ENCODE measurements at places on chromosomes 2 and 18.

GRCh38 chr2:60318544-60318943 is 234.9 kb downstream of the BCL11A start:
- no peak for DNase-seq

DNA sequence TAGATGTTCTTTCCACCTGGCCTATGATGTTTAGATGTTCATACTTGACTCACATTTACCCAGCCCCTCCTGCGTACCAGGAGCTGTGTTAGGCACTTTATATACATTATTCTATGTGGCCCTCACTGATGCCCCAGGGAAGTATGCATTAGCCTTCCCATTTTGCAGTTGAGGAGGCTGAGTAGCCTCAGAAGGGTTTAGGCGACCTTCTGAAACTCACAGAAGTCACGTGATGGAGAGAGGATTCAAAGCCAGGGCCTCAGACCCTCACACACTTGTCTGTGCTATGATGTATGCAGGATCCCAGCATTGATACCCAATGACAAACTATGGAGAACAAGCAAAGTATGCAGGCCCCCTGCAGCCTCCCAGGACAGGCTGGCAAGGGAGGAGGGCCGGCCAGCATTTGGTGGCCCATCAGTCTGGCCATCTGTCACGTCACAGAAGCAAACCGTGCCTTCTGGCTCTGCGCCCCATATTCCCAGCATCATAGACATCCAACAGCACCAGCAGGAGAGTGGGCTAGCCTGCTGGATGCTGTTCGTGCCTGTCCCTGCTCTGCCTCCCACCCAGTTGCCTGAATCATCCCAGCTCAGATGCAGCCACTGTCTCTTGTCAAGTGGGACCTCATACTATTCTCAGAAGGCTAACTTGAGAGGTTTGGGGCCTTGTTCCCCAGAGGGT is 33.6 kb downstream of the EHD3 start:
- no peak for DNase-seq

GRCh38 chr18:79395761-79396404 is at the start of gene NFATC1:
Gene NFATC1 (plus strand): TSS chr18:79395930. CDS start chr18:79396225, 295 bp downstream.
- peak; percentile 28 for DNase-seq

DNA sequence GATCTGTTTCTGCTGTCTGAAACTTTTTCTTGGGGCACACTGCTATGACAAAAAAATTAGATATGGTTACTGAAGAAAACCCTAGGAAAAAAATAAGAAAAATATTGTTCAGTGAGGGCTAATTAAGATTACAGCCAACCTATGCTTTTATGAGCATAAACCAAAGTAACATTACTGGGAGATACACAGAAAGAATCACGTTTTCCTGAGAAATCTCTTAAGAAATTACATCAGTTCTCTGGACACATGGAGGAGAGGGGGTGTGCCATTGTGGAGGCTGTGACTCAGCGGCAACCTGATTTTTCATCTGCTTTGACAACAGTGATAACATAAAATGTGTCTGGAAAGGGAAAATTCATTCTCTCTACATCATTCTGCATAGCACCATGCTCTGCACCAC is 13.4 kb upstream of the NMI start:
- no peak for DNase-seq

- DNase-seq = no peak
These were observed 116.1 kb downstream of the SRBD1 start for GRCh38 chr2:45494978-45495293.

GRCh38 chr2:235162082-235162836 is 210.4 kb downstream of the SH3BP4 start:
- DNase-seq = no peak

DNA sequence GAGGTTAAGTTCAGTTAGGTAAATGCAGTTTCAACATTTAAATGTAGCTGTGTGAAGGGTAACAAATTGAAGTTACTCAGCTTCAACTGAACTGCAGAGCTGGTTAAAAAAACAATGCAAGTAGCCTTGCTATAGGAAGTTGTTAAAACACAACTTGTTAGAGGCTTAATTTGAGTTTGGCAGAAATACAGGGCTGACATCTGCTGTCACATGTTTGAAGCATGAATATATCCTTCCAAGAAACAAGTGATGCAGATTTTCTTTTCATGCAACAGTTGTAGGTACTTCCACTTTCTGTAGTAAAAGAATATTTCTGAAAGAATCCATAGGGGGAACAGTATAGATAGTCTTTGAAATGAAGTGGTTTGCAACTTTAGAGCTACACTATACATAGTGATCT is 208.7 kb upstream of the RASGRP3 start:
- no peak for DNase-seq

GRCh38 chr2:158735822-158736580 is 59.1 kb upstream of the DAPL1 start:
- no peak for DNase-seq

GRCh38 chr2:240985881-240986786 is 12.3 kb upstream of the SNED1 start:
- DNase-seq = no peak

DNA sequence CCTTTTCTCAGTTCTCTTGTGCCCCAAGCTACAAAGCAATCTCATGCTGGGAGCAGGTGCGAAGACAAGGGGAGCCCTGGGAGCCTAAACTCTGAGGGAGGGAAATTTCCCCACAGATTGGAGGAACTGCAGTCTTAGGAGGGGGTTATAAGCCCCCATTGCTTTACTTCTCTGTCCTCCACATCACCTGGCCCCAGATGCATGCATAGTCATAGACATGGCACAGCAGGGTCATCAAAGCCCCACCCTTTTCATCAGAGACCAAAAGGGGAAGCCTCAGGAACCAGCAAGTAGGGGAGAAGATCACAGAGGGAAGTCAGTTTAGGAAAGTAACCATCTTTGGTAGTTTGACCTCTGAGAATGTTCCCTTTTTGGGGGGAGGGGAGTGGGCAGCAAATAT is 33.7 kb downstream of the LANCL1 start:
- no peak for DNase-seq

Measured in NCI-H2081 (cell line).